GM12878 (cell line): ENCODE measurements at places on chromosomes 7 and 10.

DNA sequence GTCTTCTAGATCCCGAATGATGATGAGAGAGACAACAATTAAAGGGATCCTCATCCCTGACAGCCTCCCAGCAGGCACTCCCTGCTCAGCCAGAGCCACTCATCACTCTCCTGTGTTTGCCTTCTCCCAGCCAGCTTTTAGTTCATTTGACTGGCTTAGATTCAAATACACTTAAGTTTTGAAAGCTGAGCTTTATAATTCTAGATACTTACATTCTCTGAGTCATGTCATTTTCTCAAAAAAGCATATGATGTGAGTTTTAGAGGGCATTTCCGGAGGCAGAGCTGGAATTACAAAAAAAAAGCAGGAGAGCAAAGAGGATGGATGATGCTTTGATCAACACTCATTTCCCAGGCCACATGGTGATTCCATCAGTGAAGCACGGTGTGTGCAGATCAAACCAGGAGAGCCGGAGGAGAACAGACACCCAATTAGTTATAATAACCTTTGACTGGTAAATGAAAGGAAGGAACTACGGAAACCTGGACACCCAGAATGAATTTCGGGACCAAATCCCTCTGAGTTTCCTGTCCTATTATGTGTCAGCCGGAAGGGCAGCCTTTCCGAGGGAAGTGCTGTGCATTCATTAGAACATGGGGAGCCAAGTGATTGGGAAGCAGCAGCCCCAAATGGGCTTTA, 81.5 kb upstream of the HPS1 start:
- DNase-seq = no peak

DNA sequence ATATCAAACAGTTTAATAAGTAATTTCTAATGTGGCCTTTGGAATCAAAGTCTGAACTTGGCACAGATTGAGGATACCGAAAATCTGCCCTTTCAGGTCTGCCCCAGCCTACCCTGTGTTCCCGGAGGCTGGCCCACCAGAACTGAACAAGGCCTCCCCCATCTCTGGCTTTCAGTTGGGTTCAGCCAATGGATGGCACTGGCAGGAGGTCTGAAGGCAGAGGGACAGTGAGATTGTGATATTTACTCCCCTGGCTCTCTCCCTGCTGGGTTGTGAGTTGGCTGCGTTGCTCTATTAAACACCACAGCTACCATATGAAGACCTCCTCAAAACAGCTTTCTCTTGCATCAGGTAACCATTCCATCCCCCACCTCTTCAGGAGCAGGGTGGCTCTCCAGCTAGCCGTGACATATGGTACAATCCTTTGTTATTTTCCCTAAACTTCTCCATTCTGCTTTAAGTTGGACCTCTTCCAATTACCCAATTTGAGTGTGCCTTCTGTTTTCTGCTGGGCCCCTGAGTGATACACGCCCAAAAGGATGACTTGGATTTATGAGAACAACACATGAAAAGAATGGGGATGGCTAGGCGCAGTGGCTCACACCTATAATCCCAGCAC, 28.1 kb downstream of the DNMBP start:
- DNase-seq = no peak

DNA sequence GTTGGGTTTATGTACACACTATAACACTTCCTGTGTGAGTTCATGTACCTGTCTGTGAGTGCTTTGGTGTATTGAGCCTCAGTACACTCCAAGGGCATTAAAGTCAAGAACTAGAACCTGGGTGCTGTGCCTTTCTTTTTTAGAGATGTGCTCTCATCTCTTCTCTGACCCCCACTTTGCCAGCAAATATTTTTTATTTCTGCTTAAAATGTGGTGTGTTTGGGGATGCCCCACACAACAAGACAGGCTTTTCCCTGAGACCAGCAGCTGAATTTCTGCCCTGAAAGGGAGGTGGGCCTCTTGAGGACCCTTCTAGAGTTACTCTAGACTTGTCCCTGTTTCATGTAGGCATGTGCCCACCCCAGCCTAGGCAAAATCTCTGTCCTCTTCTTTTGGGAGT, 14.3 kb downstream of the KCTD7 start:
- no peak for DNase-seq

- DNase-seq = no peak
These were observed 1.3 kb downstream of the MKI67 start for GRCh38 chr10:128124813-128125403.

DNA sequence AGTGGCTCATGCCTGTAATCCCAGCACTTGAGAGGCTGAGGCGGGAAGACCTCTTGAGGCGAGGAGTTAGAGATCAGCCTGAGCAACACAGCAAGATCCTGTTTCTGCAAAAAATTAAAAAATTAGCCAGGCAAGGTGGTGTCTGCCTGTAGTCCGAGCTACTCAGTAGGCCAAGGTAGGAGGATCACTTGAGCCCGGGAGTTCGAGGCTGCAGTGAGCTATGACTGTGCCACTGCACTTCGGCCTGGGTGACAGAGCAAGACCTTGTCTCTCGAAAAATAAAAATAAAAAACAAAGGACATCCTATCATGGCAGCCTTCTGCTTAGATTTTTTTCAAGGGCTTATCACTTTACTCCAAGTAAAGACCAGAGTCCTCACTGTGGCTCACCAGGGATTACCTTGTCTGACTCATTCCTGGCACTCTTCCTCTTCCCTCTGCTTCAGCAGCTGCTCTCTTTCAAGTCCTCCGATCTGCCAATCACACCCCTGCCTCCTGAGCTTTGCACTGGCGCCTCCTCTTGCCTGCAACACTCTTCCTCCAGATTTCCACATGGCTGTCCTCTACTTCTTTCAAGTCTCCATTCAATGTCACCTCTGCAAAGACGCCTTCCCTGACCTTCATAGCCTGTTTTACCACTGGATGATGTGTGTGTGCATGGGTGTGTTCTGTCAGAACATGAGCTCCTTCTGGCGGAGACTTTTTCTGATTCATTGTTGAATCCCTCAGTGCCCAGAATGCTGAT, 7.7 kb downstream of the PRTFDC1 start:
- no peak for DNase-seq

DNA sequence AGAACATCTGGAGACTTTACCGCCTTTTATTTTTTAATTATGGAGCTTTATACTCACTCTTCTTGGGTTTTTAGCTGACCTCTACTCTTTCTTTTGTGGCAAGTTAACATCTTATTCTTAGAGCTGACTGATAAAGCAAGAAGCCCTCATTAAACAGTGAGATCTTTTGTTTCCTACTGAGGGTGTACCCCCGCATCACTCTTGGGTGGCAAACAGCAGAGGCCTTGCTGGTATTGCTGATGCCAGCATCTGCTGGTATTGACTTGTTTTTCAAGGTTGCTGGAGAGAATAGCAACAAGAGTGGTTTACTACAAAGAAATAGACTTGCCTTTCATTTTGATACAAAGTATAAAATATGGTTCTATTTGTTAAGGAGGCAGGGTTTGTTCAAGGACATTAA, 154.7 kb downstream of the ARID5B start:
- no peak for DNase-seq

DNA sequence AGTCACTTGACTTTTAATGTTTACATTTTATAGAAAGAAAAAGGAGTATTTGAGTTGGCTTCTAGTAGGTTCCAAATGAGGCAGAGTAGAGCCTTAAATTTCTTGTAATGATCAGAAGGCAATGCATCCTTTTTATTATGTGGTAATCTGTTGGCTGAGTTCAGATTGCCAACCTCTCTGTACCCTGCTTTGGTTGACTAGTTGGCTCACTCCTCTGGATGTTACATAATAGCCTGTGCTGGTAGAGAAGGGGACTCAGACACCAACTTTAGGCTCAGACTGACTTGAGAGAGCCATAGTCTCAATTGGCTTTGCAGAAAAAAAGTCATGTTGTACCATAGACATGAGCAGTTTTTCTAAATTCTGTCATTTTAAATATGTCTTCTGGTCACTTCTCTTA, 46.8 kb upstream of the GLCCI1 start:
- no peak for DNase-seq

- no peak for DNase-seq
These were observed 6.5 kb upstream of the SNX10 start for GRCh38 chr7:26284995-26285632.

GRCh38 chr10:14093730-14094484, 236.8 kb downstream of the FRMD4A start:
- no peak for DNase-seq

DNA sequence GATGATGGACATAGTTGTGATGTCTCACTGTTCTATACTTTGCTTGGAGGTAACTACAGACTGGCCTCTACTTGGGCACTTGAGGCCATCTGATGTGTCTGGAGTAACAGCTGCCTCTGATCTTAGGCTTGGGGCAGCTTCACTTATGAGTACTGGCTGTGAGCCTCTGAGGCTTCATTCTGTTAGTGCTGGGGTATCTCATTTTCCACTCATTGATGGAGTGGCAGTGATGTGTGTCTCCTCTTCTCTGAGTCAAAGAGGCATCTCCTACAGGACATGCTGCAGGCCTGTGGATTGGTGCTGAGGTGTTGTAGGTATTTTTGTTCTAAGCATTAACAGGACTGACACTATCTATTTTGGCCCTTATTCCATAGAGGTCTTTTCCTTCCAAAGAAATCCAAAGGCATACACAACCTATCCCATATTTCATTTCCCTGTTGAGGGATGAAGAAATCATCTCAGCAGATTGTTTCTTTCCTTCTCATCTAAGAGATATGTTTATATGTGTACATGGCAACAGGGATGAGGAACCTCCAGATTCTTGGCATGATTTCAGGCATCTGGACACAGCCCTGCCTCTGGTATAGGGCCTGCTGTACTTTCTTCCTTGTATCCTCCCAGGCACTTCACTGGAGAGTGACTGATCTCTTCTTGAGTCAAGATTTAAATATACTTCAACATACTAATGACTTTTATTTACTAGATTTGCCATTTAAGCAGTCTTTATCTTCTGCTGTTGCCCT, 65.7 kb upstream of the NOBOX start:
- no peak for DNase-seq
